ENCODE measurements at places on chromosomes 1 and 21. TPM values are rescaled to one million over a fixed set of nuclear protein-coding genes. Genes with fewer than 3 reads are reported as not detected.

Gene KIFAP3
- total RNA-seq = 16.5 TPM

Gene PEX19
- 46.0 TPM for total RNA-seq

Gene CSF3R
- under 0.01 TPM for total RNA-seq

Gene C1orf115
- 0.34 TPM for total RNA-seq

Gene MFN2
- 66.8 TPM for total RNA-seq

Gene SELP
- not detected for total RNA-seq

Gene NR1I3
- not detected for total RNA-seq

Gene CYP4A22
- total RNA-seq = not detected

Gene KCNJ15
- total RNA-seq = not detected

Gene ZNF496
- total RNA-seq = 13.0 TPM

Gene FAM89A
- 21.4 TPM for total RNA-seq

Gene FCRL6
- not detected for total RNA-seq

Gene PYHIN1
- 6.0 TPM for total RNA-seq

Gene LRRIQ3
- total RNA-seq = 3.0 TPM

Gene GBP7
- not detected for total RNA-seq

Gene UBE4B
- total RNA-seq = 23.7 TPM

Gene DCST1
- total RNA-seq = not detected

Gene RPS6KA1
- total RNA-seq = 10.9 TPM

Gene USF1
- total RNA-seq = 84.2 TPM

Gene DISC1
- 18.3 TPM for total RNA-seq

Gene SLC25A34
- 0.73 TPM for total RNA-seq

Gene GNAT2
- total RNA-seq = 0.15 TPM

Gene OR10R2
- not detected for total RNA-seq

Gene DMRTA2
- total RNA-seq = not detected

Gene GJB4
- total RNA-seq = not detected

Gene SYCP1
- not detected for total RNA-seq

Gene TTLL7
- 17.2 TPM for total RNA-seq

Gene ZBTB18
- 7.3 TPM for total RNA-seq

Gene COPA
- total RNA-seq = 211 TPM

Gene KCNE2
- not detected for total RNA-seq

Gene UBE2U
- under 0.01 TPM for total RNA-seq

Gene FAM151A
- not detected for total RNA-seq

Gene BSND
- total RNA-seq = not detected

Gene SCAMP3
- total RNA-seq = 53.8 TPM

Gene TMEM269
- not detected for total RNA-seq

Gene LCK
- not detected for total RNA-seq

Gene CELA3B
- not detected for total RNA-seq

Gene HSPA6
- total RNA-seq = 5.8 TPM

Gene OR2L2
- not detected for total RNA-seq

Gene AKR7A3
- total RNA-seq = 0.69 TPM

Gene LCE1C
- not detected for total RNA-seq

Gene AMY1C
- total RNA-seq = not detected

Gene ADAMTS4
- total RNA-seq = 18.6 TPM

Gene CRP
- not detected for total RNA-seq

Gene MAP1LC3C
- under 0.01 TPM for total RNA-seq

Gene GFI1
- total RNA-seq = 0.33 TPM

Gene ZFP69B
- 2.0 TPM for total RNA-seq

Gene DNAJC28
- total RNA-seq = 4.7 TPM

Gene ZNF648
- total RNA-seq = not detected

Gene SAMD13
- total RNA-seq = 1.00 TPM

Gene RHD
- not detected for total RNA-seq

Gene FBLIM1
- 21.4 TPM for total RNA-seq

Gene CXADR
- 19.3 TPM for total RNA-seq

Gene EPB41
- total RNA-seq = 33.6 TPM

Gene ZMYM1
- 28.7 TPM for total RNA-seq

Gene PIGR
- total RNA-seq = not detected

Gene UBXN10
- 0.46 TPM for total RNA-seq

Gene CD1C
- total RNA-seq = not detected
